AML-193 (cell line): ENCODE measurements at places on chromosomes 4 and X.
A peak's percentile ranks its signal among the peaks of the same experiment; 100 is the strongest.

DNA sequence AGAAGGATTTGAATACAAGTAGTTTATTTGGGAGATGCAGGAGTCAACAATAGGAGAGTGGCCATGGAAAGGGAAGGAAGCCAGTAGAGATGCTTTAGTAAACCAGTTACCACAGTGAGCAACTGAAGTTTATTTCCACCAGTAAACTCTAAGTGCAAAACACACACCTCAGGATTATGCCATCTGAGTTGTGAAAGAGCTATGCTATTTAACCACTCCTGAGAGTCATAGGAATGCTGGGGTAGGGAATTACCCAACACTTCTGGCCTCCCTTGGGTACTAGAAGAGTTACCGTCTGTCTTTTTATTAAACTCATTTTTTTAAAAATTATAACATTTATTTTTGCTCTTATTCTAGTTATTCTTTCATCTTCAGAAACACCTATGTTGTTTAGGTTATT lies 834.6 kb upstream of the AMOT start:
- DNase-seq = no peak

DNA sequence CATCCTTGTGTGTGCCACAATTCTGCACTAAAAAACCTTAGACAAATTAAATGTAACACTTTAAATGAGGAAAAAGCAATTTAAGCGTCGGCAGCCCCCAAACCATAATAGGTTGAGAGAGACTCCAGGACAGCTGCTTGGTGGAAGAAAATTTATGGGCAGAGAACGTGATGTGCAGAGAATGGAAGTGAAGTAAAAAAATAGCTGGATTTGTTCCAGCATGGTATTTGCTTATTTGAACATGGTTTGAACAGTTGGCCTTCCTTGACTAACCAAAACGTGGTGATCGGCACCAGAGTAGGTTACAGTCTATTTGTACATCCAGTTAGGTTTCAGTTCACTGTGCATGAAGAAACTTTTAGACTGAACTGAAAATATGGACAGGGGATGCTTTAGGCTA lies 343.0 kb upstream of the CPEB2 start:
- DNase-seq = no peak

- no peak for DNase-seq
Measured at GRCh38 chrX:120235284-120235683, 15.3 kb upstream of the ZBTB33 start.

DNA sequence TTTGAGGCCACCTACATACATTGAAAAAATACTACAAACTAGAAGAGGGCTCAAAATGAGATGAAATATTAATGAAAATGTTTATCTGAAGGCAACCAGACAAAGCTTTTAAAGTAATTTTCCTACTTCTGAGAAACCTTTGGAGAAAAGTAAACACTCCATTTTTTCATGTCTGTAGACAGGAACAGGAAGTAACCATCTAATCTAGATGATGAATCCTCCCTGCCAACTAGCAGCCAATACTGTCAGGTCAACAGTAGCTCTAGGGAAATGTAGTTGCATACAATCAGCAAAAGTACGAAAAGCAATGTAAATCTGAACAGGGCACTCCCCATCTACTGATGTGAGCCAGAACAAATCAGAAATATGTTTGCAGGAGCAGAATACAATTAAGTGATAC lies 49.0 kb downstream of the AMMECR1 start:
- DNase-seq = no peak

- DNase-seq = no peak
Measured at GRCh38 chrX:75522565-75523431, at the start of gene ZDHHC15. TSS of gene ZDHHC15 (minus strand) at chrX:75523037. CDS start at chrX:75523024, 13 bp downstream.

GRCh38 chr4:152500800-152501434 lies 35.0 kb downstream of the FBXW7 start:
- peak; percentile 78 for DNase-seq

DNA sequence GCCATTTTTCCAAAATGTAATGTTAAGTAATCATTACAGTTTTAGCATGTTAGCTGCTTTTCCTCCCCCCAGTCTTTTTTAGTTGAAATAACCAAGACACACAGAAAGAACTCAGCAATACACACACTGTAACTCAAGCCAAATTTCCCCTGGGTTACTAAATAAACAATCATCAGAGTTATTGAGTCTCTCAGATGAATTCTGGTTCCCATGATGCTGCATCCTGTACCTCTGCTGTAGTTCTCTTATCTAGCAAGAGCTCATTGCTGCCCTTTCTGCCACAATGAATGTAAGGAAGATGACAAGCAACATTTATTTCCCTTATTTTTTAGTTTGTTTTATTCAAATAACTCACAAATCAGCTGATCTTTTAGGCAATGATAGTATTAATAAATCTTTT lies 185.1 kb downstream of the ARHGAP6 start:
- no peak for DNase-seq

DNA sequence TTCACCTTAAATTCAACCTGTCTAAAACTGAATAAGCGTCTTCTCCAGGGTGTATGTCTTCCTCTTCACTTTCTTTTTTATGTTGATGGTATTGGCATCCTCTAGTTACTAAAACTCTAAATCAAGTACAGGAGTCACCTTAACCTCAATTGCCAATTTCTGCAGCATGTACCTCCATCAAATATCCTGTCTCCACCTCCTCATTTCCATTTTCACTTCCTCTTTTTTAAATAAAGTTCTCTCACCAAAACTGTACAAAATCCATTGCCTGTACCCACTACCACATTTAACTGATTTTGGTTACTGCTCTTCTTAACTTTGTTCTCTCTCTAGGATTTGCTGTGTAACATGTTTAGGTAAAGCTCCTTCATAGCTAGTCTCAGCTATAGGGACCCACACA lies 9.2 kb upstream of the NPFFR2 start:
- DNase-seq = no peak

DNA sequence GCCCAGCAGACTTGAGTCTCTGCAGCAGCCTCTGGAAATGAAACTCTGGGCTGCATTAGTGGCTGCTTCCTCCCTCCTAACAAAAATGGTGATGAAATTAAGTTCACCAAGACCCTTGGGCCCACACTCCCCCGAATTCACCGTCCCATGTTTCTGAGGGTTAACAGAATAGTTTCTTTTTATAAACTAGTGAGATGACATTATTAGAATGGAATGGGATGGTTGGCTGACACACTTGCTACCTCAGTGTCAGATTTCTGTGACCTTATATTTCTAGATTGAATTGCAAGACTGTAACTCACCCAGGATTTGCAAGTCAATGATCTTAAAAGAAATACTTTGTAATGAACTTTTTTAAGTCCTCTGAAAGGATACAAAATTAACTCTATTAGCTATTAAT lies 127.1 kb downstream of the SHROOM3 start:
- no peak for DNase-seq

GRCh38 chr4:20323991-20324390 lies 72.3 kb downstream of the SLIT2 start:
- no peak for DNase-seq

- no peak for DNase-seq
Measured at GRCh38 chr4:67861513-67861912, 22.3 kb downstream of the TMPRSS11D start.

DNA sequence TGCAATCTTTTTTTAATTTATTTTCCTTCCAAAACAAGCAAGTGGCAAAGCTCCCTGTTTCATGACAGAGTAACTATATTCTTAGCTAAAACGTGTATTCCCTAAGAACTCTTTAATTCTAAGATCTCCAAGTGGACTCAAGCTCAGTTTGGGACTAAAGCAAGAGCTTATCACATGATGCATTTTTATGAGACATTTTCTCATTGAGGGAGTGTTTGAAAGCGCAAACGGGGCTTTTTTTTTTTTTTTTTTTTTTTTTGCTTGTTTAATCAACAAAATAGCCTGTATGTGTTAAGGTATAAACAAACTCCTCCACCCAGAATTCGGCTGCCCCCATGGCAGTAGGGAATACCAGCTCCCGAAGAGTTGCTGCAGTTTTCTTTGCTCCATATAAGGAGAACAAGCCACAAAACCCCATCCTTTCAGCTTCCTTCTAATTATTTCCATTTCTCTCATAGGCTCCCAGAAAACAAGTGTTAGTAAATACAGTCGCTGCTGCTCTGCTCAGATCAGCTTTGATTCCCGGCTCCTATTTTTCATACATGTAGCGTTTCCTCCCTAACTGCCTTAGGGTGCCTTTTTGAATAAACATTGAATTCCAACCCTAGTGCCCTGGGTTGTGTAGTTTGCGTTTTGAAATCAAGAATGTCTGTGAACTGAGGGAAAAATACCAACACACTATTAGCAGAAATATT lies 669 bp upstream of the PPARGC1A start:
- no peak for DNase-seq

GRCh38 chrX:13271511-13271910 lies 48.3 kb downstream of the ATXN3L start:
- DNase-seq = no peak

DNA sequence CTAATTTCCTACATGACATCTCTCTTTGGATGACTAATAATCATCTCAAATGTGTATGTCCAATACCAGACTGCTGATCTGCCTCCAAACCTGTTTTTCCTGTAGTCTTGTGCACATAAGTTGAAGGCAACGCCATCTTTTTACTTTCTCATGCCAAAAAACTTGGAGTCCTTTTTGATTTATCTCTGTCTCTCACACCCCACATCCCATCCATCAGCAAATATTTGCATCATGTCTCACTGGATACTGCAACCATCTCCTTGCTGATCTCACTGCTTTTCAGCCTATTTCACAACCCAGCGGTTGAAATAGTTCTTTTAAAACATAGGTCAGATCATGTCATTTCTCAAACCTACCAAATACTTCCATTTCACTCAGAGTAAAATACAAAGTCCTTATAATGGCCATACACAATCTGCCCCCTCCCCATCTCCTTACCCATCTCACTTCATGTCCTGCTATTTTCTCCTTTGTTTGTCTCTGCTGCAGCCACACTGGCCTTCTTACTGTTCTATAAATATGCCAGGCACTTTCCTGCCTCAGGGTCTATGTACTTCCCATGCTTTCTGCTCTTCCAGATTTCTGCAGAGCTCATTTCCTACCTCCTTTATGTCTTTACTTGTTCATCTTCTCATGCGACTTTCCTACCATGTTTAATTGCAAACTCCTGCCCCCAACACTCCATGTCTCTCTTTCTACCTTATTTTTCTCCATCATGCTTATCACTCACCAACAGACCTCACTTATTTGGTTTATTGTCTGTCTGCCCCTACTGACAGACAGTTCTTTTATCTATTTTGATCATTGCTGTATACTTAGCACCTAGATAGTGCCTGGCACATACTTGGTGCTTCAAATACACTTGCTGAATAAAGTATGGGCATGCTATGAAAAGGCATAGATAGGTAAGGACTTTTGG lies 98.8 kb downstream of the ANXA3 start:
- peak; percentile 63 for DNase-seq

- no peak for DNase-seq
Measured at GRCh38 chrX:150506020-150506419, 62.4 kb upstream of the MTM1 start.

DNA sequence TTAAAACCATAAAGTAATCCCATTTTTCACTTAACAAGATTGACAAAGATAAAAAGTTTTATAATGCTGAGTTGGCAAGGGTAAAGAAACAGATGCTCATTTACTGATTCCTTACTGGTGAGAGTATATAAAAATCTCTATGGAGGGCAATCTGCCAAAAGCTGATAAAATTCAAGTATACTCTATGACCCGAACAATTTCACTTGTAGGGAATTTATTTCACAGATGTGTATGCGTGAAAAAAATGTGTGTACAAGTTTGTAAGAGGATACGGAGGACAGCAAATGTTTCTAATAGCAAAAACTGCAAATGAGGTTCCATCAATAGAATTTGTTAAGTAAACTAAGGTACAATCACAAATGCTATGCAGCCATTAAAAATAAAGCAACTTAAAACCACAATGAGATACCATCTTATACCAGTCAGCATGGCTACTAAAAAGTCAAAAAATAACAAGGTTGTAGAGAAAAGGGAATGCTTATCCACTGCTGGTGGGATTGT lies 23.4 kb downstream of the DHX15 start:
- no peak for DNase-seq

GRCh38 chr4:47474799-47475198 lies 10.3 kb upstream of the ATP10D start:
- DNase-seq = no peak

DNA sequence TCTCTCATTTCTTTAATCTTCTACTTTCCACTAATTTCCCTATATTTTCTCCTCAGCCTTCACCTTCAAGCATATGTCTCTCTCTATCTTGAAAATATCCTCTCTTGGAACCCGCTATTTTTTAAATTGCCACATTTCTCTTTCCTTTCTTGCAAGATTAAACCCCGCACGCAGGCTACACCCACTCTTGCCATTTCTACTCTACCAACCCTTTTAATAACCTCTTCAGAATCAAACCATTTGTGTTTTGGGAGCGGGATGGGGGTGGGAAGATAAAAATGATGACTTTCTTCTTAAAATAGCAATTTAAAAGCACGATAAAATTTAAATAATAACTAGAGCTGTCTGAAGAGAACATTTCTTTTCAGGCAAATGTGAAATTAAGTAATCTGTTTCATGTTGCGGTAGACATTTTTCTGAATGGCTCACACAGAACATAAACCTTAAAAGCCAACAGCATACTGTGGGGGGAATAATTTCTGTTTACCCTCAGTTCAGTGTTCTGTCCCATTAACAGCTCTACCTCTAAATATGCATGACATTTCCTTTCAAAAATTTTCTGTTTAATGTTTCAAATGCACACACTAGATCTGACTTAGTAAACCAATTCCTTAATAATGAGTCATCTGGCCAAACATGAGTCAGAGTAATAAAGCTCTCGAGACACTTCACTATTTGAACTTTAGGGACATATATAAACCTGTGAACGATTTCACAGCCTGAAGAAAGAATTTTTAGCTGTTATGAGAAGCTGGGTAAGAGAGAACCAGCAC lies 20.5 kb downstream of the ARSJ start:
- DNase-seq = no peak

DNA sequence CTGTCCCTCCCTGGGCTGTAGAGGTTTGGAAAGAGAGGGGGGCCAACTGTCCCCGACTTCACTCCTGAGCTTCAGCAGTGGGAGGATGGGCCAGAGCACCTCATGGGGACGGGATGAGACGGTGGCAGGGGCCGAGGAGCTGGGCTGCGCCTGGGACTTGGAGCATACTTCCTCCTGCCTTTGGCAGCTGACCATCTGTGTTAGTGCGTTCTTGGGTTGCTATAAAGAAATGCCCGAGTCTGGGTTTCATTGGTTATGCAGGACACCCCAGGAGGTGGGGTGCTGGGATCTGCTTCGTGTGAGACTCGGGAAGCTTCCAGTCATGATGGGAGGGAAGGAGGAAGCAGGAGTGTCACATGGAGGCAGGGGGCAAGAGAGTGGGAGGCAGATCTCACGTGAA lies 7.4 kb downstream of the PSAPL1 start:
- no peak for DNase-seq

GRCh38 chr4:6452897-6453687 lies 19.3 kb downstream of the PPP2R2C start:
- no peak for DNase-seq
